Kidney (tissue), 22 donors: ENCODE measurements at places on chromosomes 6 and 20. TPM values are rescaled to one million over a fixed set of nuclear protein-coding genes. Genes with fewer than 3 reads are reported as not detected.

The VGLL2 gene
- polyA plus RNA-seq, result not detected

The TSPO2 gene
- 0.88 TPM for polyA plus RNA-seq

The COX4I2 gene
- polyA plus RNA-seq, result 6.9 TPM

The CCM2L gene
- polyA plus RNA-seq, result 9.9 TPM

The C20orf202 gene
- 0.73 TPM for polyA plus RNA-seq

The SLC4A11 gene
- 14.8 TPM for polyA plus RNA-seq

The NEDD9 gene
- 19.2 TPM for polyA plus RNA-seq

The LINC00237 gene
- polyA plus RNA-seq, result not detected

The TRIM31 gene
- 0.26 TPM for polyA plus RNA-seq

The MEP1A gene
- 0.13 TPM for polyA plus RNA-seq

- DNase-seq, result no peak
Measured at GRCh38 chr6:23980965-23981364, 145.1 kb upstream of the NRSN1 start.

GRCh38 chr20:17471606-17472187 lies 59.5 kb downstream of the BFSP1 start:
- no peak for DNase-seq

- no peak for DNase-seq
Measured at GRCh38 chr6:127554435-127555006, 22.5 kb upstream of the C6orf58 start.

- no peak for DNase-seq
Measured at GRCh38 chr20:64115171-64115911, 8.0 kb upstream of the NPBWR2 start.

- no peak for DNase-seq
Measured at GRCh38 chr6:77231438-77232305, 231.6 kb downstream of the HTR1B start.

DNA sequence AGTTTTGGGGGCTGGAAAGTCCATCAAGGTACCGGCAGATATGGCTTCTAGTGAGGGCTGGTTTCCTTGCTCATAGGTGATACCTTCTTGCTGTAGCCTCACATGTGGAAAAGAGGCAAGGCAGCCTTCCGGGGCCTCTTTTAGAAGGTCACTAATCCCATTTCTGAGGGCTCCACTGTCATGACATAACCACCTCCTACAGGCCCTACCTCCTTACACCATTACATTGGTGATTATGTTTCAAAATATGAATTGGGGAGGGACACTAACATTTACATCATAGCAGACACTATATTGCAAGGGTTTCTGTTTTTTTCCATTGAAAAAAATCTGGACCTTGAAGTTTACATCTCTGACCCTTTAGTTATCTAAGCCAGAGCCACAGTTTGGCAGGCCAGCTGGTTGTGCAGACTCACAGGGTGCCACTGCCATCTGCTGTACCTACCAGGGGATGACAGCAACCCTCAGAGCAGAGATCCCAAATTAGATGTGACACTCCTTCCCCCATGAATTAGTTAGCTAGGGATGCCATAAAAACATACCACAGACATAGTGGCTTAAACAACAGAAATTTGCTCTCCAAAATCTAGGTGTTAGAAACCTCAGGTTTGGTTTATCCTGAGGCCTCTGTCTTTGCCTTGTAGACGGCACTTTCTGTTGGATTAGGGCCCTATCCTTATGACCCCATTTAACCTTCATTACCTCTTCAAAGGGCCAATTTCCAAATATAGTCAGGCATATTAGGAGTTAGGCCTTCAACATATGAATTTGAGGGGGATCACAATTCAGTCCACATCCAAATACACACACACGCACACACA lies 166.4 kb upstream of the RNF217 start:
- peak; percentile 36 for DNase-seq

DNA sequence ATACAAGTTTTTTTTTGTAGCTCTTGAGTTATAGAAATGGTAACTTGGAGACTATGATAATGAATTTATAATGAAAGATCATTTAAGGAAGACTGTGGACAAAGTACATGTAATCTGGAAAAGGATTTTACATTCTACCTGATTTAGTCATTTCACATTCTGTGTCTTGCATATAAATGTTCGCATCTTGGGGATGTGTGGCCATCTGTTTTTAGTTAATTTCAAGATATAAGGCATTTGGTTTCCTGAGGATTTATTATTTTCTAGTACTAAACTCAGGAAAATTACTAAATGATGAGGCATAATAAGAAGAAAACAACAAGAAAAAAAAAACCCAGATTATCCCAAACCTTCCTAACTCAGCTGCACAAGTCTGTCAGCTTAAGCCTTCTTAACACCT lies 112.7 kb upstream of the PRL start:
- DNase-seq, result no peak

- no peak for DNase-seq
Measured at GRCh38 chr6:1597924-1598323, 11.8 kb upstream of the FOXC1 start.

GRCh38 chr6:2245877-2246863 lies 765 bp upstream of the GMDS start:
- DNase-seq, result peak; percentile 91

GRCh38 chr6:158713469-158713868 lies 63.6 kb downstream of the SYTL3 start:
- no peak for DNase-seq

DNA sequence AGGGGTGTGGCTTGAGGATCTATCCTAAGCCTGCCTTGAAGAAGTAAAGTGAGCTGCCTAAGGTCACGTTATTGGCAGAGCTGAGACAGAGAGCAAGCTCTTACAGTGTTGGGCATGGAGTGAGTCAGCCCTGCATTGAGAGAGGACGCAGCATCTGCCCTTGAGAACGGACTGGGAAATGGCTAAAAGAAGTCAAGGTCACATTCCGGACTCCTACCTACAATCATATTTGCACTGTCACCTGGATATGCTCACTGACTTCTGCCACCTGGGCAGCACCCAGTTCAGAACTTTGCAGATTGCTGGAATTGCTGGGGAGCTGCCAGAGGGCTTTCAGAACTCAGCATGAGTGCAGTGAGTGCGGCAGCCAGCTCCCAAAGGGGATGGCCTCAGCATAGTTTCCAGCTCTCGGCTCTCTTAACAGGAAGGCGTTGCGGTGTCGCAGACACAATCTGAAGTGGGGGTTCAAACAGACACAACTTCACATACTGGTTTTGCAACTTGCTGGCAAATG lies 199.3 kb upstream of the SGK1 start:
- DNase-seq, result peak; percentile 90

GRCh38 chr6:10393544-10394225 lies 21.2 kb downstream of the TFAP2A start:
- no peak for DNase-seq

DNA sequence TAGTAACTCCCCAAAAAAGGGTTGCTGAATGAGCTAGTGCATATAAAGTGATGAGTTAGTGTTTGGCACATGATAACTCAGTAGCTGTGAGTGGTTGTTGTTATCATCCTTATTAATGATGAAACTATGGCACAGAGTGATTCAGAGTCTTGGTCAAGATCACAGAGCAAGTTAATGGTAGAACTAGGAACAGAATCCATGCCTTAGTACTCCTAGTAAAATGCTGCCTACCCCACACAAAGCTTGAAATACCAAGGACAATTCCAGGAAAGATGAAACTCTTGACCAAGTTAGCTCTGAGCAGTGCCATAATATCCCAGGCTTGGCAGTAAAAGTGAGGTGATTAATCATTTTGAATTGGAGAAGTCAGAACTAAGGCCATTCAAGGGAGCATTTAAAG lies 109.1 kb upstream of the ENPP5 start:
- no peak for DNase-seq

- DNase-seq, result no peak
Measured at GRCh38 chr6:90336388-90336947, 39.8 kb upstream of the BACH2 start.

DNA sequence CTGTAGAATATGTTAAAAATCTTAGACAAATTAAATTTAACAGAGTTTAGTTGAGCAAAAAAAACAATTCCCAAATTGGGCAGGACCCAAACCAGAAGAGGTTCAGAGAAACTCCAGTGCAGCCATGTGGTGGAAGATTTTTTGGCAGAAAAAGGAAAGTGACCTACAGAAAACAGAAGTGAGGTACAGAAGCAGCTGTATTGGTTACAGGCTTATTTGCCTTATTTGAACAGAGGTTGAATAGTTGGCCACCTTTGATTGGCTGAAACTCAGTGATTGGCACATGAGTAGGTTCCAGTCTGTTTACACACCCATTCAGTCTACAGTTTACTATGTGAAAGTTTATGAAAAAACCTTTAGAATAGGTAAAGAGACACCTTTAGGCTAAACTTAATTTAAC lies 110.9 kb upstream of the LAMP5 start:
- DNase-seq, result no peak

DNA sequence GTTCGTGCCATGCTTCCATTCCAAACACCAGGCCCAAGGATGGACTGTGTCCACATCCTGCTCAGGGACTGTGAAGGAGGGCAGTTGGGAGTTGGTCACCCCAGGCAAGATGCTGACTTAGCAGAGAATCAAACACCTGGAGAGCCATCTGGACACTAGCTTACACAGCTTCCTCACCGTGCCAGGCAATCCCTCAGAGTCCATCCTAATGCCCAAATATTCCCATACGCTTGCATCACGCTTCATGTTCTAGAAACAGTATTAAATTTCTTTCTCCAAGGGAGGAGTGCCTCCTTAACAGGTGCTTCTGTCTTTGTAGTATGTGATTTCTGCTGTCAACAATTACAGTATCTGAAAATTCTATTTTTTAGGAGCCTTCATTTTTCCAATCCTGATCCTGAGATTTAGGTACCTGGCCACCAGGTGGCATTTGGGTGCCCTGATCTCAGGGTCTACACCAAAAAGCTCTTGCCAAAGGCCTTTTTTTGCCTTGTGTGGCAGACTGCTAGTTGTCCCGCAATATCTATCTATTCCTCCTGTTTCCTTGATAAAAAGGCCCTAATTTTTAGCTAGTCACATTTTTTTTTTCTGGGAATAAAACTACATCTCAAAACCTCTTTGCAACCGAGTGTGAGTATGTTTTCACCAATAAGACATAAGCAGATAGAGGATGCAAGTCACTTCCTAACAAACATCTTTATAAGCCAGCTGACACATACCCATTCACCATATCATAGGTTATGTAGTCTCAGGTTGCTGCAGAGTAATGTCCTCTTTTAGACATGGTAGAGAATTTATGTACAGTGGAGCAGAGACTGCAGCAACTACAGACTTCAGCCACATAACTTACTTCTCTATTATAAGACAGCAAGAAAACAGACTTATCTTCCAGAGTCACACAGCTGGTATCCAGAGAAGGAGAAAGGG lies 85.0 kb downstream of the PREP start:
- DNase-seq, result no peak

GRCh38 chr6:136155191-136155590 lies 94.9 kb downstream of the MTFR2 start:
- no peak for DNase-seq
